ENCODE measurements at places on chromosomes 2 and 18.

DNA sequence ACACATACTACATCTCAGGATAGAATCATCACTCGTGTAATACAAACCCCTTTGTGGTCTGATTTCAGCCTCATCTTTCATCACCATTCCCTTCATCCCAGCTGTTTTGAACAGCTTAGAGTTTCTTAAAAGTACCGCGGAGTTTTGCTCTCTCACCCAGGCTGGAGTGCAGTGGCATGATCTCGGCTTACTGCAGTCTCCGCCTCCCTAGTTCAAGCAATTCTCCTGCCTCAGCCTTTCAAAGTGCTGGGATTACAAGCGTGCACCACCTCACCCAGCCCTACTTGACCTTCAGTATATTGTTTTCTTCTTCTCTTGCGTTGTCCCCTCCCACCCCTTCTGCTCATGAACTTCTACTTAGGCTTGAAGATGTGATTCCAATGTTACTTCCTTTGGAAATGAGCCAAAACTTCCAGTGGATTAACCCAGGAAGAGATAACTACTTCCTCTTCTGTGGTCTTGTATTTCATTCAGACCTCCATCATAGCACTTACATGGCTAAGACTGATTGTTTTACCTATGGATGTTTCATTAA is 15.8 kb downstream of the ERLEC1 start:
- no peak for DNase-seq

DNA sequence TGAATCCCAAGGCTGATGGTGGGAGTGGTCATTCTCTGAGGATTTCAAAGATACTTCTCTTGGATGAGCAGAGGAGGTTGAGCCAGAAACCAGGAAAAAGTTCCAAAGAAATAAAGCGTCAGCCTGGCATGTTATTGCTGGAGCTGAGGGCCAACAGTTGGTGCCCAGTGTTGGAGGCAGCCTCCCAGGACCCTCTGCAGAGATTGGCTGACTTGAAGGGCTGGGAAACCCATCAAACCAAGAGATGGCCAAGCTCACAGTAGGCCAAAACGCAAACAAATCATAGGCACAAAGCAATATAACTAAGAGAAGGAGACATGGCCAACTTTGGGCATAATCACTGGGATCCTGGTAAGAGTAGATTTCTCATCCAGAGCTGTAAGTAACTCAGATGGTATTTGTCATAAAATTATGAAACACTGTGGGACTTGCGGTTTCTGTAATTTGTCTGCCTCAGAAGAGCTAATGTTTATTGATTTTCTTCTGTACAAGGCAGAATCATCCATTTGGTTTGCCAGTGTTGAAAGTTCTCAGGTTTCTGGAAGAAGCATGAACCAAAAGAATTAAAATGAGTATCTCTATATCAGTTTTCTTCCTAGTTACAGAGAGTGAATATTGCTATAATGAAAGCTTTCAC is 108.3 kb downstream of the ATL2 start:
- no peak for DNase-seq

DNA sequence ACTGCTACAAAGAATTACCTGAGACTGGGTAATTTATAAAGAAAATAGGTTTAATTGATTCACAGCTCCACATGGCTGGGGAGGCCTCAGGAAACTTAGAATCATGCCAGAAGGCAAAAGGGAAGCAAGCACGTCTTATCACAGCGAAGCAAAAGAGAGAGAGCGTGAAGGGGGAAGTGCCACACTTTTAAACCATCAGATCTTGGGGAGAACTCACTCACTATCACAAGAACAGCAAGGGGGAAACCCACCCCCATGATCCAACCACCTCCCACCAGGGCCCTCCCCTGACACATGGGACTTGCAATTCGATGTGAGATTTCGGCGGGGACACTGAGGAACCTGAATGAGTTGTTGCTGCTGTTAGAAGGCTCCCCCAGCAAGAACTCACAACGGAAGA is 220.2 kb upstream of the PIEZO2 start:
- DNase-seq = no peak

DNA sequence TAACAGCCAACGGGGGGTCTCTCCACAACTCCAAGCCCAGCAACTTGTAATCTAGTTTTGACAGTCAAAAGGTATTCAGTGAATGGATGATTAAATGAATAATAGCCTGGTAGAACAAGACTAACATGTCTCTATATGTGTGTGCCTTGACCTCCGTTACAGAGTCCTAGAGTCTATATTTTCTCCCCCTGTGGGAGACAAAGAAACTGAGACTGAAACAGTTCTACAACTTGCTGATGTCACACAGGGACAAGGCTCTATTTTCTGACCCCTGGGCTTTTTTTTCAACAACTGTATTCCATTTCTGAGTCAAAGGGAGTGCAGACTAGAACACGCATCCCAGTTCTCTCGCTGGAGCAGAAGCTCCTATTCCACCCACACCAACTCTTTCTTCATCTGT is 223.6 kb upstream of the AGAP1 start:
- DNase-seq = no peak

DNA sequence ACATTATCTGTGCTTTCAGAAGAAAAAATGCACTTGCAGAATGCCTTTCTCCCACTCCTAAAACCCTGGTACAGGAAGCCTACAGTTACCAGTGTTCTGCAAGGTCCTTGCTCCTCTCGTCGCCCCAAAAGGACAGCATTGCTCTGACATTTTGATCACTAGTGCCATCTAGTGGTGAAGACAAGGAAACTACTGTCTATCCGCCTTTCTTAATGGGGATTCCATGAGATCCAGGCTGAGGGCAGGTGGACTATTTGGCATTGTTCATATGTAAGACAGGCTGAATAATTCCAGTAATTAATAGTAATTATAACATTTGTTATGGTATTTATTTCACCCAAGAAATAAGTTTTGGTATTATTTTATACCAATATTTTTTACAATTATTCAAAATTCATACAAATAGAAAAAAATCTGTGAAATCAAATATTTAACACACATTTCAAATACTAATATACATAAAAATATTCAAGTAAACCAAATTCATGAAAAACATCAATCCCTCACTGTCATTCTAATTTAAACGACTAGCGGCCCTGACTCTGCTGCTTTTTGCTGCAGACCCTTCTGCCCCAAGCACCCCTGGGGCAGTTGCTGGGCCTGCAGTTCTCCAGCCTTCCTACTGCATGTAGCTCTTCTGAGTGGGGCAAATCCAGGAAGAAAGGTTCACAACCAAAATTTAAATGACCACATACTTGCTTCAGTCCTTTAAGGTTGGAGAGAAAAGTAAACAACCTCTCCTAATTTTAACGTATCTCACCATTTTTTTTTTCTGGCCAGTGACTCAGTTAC is 19.0 kb downstream of the TPGS2 start:
- peak; percentile 78 for DNase-seq

DNA sequence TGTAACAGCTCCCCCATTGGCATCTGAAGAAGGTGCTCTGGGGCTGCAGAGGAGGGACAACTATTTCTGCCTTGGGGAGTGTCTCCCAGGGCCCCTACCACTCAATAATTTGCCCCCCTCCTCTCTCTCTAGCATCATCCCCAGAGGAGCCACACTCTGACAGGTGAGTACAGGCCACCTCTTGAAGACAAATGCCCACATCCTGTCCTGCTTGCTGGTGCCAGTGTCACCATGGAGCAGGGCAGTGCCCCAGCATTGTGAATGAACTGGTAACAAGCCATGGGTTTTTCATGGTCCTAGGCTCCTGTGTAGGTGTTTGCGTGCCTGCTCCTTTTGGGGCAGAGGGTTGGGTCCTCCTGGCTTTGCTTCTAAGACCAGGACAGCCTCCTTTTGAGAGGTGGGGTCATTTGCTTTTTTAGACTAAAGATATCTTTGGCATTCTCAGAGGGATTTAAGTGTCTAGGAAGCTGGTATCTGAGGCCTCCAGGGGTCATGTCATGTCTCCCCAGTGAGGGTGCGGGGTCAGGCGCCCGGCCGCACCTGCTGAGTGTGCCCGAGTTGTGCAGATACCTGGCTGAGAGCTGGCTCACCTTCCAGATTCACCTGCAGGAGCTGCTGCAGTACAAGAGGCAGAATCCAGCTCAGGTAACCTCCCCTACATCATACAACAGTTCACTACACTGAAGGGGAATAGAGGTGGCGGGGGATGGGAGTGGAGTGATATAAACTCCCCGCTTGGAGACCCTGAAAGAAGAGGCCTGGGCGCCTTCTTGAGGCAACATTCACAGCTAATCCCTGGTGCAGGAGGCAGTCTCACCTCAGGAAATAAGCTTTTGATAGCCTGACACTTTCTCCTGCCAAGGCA is 1.8 kb downstream of the RETREG2 start:
- no peak for DNase-seq

- DNase-seq = no peak
Measured at GRCh38 chr18:75656035-75656434, 228.5 kb upstream of the SMIM21 start.

GRCh38 chr2:100761365-100761764 is 58.6 kb upstream of the NPAS2 start:
- DNase-seq = no peak

GRCh38 chr2:156294945-156295580 is 37.5 kb downstream of the NR4A2 start:
- DNase-seq = no peak

DNA sequence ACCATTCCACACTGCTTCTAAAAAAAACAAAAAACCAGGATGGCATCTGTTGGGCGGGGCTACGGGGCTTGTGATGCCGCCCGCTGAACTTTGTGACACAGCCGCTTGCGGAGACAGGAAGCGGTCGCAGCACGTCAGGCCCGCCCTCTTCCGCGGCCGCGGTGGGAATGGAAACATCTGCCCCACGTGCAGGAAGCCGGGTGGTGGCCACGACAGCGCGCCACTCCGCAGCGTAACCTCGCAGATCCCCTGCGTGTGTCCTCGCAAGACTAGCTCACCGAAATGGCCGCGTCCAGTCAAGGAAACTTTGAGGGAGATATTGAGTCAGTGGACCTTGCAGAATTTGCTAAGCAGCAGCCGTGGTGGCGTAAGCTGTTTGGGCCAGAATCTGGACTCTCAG is 168.5 kb downstream of the SUCLG1 start:
- DNase-seq = no peak

- peak; percentile 77 for DNase-seq
Measured at GRCh38 chr2:147649286-147649685, 195.5 kb upstream of the ACVR2A start.

GRCh38 chr18:67475673-67476072 is 40.8 kb downstream of the DSEL start:
- no peak for DNase-seq

- no peak for DNase-seq
Measured at GRCh38 chr18:63063171-63063570, 256.4 kb downstream of the BCL2 start.

- DNase-seq = no peak
Measured at GRCh38 chr18:33334781-33335180, 105.7 kb downstream of the CCDC178 start.

- DNase-seq = no peak
Measured at GRCh38 chr18:60895181-60895580, 438.0 kb upstream of the CDH20 start.

GRCh38 chr2:64675860-64676259 is 22.1 kb upstream of the SERTAD2 start:
- no peak for DNase-seq

GRCh38 chr2:224308272-224308911 is 93.5 kb downstream of the FAM124B start:
- DNase-seq = no peak

DNA sequence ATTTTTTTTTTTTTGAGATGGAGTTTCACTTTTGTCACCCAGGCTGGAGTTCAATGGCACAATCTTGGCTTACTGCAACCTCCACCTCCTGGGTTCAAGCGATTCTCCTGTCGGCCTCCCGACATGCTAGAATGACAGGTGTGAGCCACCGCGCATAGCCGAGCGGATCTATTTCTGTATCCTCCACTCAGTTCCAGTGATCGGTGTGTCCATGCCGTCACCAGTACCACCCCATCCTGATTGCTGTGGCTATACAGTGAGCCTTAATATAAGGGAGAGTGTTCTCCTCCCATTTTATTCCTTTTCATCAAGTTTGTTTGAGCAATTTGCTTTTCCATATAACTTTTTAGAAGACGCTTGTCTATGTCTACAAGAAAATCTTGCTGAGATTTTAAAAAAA is 35.2 kb downstream of the RFX8 start:
- no peak for DNase-seq

- peak; percentile 25 for DNase-seq
Measured at GRCh38 chr2:176544991-176545956, 276.0 kb downstream of the MTX2 start.

DNA sequence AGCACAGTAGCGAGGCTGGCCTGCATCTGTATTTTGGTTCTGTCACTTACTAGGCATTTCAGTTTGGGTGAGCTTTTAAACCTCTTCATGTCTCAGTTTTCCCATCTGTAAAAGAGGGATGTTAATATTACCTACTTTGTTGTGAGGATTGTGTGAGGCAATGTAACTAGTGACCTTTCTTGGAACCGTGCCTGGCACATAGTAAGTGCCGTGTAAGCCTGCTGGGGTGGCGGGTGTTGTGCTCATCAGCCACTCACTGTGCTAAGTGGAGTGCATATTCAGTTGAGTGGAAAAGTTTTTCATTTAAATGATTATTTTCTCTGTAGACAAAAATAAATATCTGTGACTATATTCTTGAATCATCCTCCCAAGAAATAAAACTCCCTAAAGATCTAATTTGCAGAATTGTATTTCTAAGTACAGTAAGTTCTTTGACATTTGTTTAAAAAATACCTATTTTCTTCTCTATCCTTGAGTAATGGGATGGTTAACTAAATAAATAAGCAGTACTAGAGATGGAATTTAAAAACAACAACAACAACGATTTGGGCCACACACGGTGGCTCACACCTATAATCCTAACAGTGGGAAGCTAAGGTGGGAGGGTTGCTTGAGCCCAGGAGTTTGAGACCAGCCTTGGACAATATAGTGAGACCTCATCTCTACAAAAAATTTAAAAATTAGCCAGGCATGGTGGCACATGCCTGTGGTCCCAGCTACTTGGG is 56.7 kb downstream of the MALT1 start:
- peak; percentile 13 for DNase-seq

All from lung (tissue), 17 donors.